ENCODE measurements at places on chromosomes 1 and 21.

- DNase-seq, result no peak
These were observed 6.2 kb downstream of the NR5A2 start for GRCh38 chr1:200033511-200034261.

- DNase-seq, result no peak
These were observed 3.1 kb upstream of the KRTAP23-1 start for GRCh38 chr21:30351534-30351933.

DNA sequence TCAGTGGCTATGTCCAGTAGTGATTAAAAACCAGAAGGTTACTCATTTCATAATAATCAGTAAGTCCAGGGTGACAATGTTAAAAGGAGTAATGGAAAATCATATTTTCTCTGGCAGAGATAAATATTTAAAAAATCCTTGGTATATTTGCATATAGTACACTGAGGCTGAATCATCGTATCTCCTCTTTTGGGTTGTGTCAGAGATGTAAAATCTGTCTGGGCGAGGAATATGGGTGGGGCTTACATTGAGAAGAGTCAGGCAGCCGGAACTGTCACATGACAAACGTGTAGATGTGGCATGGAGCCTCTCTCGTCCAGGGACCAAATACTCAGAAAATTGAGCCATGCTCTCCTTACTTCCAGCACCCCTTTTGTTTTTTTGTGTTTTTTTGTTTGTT, 120.9 kb downstream of the FMN2 start:
- no peak for DNase-seq

- DNase-seq, result no peak
These were observed 751 bp downstream of the STUM start for GRCh38 chr1:226549094-226549936.

DNA sequence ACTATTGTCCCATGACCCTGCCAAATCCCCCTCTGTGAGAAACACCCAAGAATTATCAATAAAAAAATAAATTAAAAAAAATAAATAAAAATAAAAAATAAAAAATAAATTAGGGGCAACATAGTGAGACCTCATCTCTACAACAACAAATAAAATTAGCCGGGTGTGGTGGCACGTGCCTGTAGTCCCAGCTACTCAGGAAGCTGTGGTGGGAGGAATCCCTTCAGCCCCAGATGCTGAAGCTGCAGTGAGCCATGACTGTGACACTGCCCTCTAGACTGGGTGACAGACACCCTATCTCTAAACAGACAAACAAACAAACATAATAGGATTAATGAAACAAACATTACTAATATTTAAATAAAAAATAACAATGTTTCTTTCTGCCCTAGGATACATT, 34.3 kb downstream of the MRPL37 start:
- no peak for DNase-seq

- no peak for DNase-seq
These were observed 543 bp upstream of the MARK1 start for GRCh38 chr1:220527279-220527907.
